ENCODE measurements at places on chromosomes 12 and 14.

DNA sequence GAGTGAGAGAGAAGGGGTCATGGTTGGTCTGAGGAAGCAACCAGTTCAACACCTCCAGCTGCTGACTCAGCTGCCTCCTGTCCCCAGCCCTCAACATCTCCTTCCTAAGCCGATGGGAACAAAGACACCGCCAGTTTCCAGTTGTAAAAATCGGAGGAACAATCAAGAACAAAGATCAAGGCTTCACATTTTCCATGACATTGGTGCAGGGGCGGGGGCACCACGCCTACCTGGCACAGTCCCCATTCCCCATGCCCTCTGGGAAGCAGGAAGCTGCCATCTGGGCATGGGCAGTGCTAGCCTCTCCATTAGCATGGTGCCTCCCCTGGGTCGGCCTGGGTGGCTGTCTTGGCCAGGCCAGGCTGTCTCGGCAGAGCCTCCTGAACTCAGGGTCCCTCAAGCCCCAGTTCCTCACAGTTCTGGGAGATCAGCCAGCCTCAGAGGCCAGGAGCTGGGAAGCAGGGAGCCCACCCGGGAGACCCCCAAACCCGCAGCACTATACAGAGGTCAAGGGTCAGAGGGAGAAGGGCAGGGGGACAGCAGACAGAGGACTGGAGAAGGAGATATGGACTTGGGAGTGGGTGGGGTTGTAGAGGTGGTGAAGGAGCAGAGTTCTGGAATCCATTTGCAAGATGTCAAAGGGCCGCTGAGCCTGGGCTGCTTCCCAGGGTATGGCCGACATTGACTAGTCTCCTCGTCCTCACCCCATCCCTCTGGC, 19.6 kb upstream of the TMEM106C start:
- no peak for DNase-seq

DNA sequence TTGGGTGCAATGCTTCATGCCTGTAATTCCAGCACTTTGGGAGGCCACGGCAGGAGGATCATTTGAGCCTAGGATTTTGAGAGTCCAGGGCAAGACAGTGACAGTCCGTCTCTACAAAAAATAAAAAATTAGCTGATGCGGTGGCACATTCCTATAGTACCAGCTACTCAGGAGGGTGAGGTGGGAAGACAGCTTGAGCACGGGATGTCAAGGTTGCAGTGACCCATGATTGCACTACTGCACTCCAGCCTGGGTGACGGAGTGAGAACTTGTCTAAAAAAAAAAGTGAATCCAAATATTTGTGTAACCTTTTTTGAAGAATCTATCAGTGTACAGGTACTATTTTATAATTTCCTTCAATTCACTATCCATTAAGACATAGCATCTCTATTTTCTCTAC, 112.5 kb downstream of the DENND5B start:
- DNase-seq = no peak

DNA sequence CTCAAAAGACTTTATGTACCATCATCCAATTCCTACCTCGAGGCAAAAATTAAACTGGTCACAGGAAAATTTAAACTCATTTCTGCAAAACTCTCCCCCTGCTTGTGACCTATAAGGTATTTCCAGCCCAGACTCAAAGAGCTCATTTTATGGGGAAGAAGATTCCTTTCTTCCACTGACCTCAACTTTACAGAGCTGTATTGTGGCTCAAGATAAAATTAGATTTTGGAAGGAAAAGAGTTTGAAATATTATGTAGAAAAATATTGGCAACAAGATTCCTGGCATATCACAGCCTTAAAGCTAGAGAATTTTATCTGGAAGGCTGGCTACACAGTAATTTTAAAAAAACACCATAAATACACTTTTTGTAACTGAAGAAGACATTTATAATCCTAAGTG, 91.7 kb downstream of the STXBP6 start:
- no peak for DNase-seq

- DNase-seq = no peak
Observed at GRCh38 chr12:120157678-120158077, 36.8 kb downstream of the GCN1 start.
